Thyroid gland (tissue), 4 donors: ENCODE measurements at places on chromosomes 7 and 10. TPM values are rescaled to one million over a fixed set of nuclear protein-coding genes. Genes with fewer than 3 reads are reported as not detected.

CCDC3 gene
- total RNA-seq = 7.8 TPM

C10orf67 gene
- 0.13 TPM for total RNA-seq

SUPV3L1 gene
- total RNA-seq = 25.1 TPM

LRMDA gene
- 22.5 TPM for total RNA-seq

FAM180A gene
- total RNA-seq = 3.9 TPM

COPG2 gene
- 22.4 TPM for total RNA-seq

FLNC gene
- total RNA-seq = 5.7 TPM

STARD3NL gene
- 54.3 TPM for total RNA-seq

FBXL13 gene
- total RNA-seq = 4.2 TPM

HTRA1 gene
- 99.4 TPM for total RNA-seq

TLX1 gene
- not detected for total RNA-seq

PALD1 gene
- 15.6 TPM for total RNA-seq

FZD1 gene
- 110 TPM for total RNA-seq

AKR1B15 gene
- total RNA-seq = not detected

STN1 gene
- 20.7 TPM for total RNA-seq

SEMA3A gene
- 18.0 TPM for total RNA-seq

SHTN1 gene
- 31.7 TPM for total RNA-seq

GLI3 gene
- 12.7 TPM for total RNA-seq

NAT16 gene
- total RNA-seq = not detected

SLC29A3 gene
- 8.2 TPM for total RNA-seq

CLDN4 gene
- 183 TPM for total RNA-seq

ACHE gene
- 1.6 TPM for total RNA-seq

PTPRE gene
- total RNA-seq = 20.7 TPM

C10orf105 gene
- total RNA-seq = not detected
